ENCODE measurements at places on chromosomes 16 and 17.

DNA sequence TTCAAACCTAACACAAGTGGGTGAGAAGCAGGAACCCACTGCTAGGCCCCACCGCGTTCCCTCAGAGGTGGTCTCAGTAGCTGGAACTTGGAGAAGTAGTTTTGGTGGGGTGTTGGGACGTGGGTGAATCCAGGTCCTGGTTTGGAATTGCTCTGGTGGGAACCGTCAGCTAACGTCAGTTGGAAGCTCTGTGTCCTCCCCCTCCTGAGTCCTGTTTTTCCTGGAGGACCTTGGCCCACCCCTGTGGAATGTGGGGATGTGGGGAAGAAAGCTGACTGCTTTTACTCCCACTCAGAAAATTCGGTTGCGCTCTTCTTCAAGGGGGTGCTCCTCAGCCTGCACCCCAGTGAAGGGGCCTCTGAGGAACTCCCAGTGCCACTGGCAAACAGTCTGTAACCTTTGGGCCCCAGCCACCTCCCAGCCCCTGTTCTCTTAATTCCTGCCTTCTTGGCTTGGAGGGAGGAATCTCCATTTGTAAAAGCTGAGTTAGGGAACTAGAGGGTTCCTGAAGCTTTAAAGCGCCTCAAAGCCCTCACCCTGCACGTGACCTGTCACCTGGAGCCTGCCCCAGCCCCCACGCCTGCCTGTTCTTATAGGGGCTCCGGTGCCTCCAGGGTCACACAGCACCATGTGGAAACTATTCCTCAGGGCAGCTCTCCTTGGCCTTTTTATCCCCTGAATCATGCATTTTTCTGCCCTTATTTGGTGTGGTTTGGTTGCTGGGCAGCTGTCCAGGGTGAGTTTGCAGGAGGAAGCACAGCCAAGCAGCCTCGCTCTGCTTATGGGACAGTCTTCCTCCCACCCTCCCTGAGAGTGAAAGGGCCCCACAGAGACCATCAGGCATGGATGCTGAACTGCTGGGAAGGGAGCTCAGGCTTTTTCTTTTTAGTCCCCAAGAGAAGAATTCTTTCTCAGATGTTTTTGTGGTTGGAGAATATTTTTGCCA is 16.2 kb upstream of the NAGLU start:
- DNase-seq = peak; percentile 99

- DNase-seq = no peak
Measured at GRCh38 chr17:66214884-66215528, 14.2 kb downstream of the APOH start.

GRCh38 chr17:50220811-50221210 is 19.4 kb upstream of the COL1A1 start:
- DNase-seq = no peak

DNA sequence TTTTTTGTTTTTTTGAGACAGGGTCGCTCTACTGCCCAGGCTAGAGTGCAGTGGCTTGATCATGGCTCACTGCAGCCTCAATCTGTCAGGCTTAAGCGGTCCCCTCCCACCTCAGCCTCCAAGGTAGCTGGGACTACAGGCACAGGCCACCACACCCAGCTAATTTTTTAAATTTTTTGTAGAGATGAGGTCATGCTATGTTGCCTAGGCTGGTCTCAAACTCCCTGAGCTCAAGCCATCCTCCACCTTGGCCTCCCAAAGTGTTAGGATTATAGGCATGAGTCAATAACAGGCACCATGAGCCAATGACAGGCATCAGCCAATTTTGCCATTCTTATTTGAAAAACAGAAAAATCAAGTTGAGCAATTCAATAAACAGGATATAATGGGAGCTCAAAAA is 125.0 kb downstream of the SPAG9 start:
- DNase-seq = no peak

Measured in astrocyte of the spinal cord (primary cell).